SJSA1 (cell line): ENCODE measurements at places on chromosomes 3 and 15.

- DNase-seq = no peak
Measured at GRCh38 chr3:188085584-188086560, 68.1 kb upstream of the LPP start.

DNA sequence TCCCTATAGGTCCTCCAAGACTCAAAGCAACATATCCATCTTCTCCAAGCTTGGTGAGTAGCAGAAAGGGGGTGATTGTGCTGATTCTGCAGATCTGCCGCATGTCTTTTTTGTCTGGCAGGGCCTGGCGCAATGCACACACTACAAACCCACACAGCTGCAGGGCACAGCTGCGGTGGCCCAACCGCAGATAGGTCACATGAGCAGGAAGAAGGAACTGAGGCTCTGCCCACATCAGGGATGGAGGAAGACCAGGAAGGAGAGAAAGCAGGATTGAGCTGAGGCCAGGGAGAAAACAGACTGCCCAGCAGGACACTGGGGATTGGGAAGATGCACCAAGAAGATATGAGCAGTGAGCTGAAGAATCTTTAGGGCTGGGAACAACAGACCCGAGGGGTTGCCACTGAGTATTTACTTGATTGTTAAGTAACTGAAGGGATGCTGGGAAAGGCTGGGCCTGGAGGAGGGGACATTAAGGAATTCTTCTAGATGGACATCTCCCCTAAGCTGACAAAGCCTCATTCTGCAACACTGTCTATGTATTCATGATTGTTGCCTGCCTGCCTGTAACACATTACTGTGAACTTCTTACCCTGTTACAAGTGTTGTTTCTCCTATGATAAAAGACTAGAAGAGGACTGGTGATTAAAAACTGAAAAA is 126.7 kb downstream of the MYLK start:
- peak; percentile 70 for DNase-seq

GRCh38 chr3:98817547-98818041 is 54.5 kb downstream of the ST3GAL6 start:
- DNase-seq = no peak

DNA sequence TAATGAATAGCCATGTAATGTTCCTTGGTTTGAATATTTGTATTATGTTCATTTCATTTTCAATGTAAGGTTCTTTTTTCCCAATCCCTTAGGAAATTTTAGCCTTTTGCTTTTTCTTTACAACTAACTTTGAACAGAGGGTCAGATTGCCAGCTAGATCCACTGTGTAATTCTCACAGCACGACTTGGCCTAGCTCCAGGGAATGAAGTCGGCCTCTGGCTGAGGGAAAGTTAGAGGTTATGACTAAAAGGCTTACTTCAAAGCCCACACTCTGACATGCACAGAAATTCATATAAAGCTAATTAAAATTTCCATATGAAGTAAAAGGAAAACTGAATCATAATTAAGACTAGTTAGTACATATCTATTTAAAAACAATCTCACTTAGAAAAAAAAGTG is 38.7 kb downstream of the ROBO1 start:
- DNase-seq = no peak

DNA sequence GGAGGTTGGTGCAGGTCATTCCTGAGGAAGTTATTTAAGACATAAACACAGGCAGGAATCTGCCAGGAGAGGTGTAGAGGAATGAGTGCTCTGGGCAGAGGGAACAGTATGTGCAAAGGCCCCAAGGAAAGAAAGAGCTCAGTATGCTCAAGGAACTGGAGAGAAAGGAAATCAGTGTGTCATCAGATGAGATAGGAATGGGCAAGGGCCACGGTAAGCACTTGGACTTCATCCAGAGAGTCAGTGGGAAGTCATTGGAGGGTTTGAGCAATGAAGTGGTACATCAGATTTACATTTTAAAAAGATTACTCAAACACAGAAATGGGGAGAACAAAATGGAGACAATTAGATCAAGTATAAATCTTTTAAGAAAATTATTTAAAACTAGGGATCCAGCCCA is 272.2 kb downstream of the ADAMTSL3 start:
- no peak for DNase-seq

- no peak for DNase-seq
Measured at GRCh38 chr3:187702507-187703033, at the start of gene RTP2. TSS of gene RTP2 (minus strand) at chr3:187702557. CDS start at chr3:187702128, 429 bp downstream.

- no peak for DNase-seq
Measured at GRCh38 chr3:171206283-171206682, 179.8 kb upstream of the SLC2A2 start.

DNA sequence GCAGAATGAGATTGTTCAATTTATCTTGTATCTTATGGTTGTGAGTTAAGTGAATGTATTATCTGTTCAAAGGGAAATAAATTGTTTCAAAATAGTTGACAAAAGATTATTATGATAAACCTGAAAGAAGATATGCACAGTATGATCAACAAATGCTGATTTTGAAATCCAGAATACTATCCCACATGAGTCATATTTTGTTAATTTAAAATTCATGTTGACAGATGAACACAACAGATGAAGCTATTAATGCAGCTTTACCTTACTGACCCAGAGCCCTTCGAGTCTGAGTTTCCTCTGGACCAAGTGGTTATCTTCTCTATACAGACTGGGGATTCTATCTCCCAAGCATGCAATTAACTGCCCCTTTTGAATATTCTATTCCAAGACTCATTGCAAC is 482.8 kb downstream of the FGF12 start:
- no peak for DNase-seq

DNA sequence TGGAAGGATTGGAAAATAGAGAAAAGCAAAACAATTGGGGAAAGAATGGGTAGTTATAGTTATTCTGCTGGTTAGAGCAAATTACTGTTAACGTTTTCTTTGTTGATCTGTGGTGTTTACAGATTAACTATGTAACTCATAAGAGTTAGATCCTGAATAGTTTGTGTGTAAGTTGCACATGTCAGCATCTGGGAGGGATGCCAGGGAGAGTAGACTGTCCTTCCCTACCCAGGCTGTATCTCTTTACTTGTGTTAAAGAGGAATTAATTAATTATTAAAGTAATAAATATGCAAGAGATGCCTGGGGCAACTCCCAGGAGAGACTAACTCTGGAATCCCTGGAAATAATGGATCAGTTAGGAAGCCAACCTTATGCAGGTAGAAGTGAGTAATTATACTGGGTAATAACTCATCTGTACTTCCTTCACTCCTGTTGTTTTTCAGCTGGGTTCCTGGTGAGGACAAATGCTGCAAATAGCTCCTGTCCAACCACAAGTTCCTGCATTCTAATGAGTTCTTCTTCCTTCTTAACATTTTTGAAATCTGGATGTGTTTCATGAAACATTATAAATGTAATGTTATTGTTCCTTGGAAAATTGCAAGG is 18.9 kb downstream of the GHRL start:
- DNase-seq = no peak

GRCh38 chr3:141380987-141381386 is 12.7 kb downstream of the ZBTB38 start:
- no peak for DNase-seq

DNA sequence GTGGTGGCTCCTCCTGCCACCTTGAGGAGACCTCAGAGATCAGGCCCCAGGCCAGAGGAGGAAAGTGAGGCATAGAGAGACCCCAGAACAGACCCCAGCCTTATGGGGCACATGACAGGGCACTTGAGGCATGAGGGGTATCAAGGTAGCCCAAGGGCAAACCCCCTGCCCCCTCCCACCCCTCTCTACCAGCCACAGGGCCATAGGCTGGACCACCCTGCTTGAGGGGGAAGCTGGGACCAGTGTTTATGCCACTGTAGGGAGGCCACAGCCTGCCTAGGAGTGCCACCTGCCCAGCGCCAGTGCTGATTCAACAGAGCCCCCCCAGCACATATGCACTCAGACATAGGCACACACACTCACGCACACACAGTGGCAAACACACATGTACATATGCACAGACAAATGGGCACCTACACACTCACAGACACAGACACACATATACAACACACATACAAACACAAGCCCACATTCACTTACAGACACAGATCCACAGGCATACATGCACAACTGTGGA is 10.3 kb downstream of the MYL3 start:
- no peak for DNase-seq

- DNase-seq = no peak
Measured at GRCh38 chr3:69648126-69648525, 91.1 kb upstream of the MITF start.

DNA sequence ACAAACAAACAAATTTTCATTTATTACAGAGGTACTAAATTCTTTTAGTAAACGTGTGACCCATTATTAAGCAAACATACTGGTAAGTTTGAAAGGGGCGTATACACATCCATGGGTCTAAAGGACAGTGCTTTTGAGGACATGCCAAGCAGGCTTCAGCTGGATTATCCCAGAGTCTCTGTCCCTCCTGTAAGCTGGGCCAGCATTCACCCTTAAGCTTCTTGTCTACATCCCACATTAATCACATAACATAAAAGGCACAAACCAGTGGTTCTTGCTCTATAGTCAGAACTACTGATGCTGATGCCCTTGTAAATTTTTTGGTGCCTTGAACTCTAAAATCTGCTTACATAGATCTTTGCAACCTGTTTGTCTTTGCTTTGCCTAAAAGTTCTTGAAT is 150.8 kb upstream of the BNIP2 start:
- no peak for DNase-seq

DNA sequence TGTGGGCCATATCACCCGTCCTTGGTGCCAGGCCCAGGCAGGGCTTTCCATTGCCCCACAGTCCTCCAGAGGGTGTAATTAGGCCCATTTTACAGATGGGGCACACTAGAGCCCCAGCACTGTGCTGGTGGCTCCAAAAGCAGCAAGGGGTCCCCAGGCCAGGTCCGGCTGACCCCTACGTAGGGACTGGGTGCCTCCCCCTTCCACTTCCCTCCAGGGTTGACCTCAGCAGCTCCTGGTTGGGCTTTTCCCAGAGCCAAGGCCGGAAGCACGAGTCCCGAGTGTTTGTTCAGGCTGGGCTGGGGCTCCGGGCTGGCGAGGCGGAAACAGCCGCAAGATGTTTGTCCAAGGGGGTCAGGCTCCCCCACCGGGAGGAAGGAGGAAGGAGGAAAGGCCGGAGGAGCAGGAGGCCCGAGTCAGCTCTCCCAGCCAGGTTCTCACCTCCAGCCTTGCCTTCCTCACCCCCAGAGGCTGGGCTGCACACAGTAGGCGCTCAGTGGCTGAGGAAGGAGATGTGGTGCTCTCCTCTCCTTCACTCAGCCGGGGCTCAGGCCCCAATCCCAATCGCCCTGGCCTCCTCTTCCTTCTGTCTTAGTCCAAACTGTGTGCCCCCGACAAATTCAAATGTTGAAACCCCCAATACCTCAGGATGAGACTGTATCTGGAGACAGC is 17.1 kb upstream of the PLXND1 start:
- peak; percentile 39 for DNase-seq

DNA sequence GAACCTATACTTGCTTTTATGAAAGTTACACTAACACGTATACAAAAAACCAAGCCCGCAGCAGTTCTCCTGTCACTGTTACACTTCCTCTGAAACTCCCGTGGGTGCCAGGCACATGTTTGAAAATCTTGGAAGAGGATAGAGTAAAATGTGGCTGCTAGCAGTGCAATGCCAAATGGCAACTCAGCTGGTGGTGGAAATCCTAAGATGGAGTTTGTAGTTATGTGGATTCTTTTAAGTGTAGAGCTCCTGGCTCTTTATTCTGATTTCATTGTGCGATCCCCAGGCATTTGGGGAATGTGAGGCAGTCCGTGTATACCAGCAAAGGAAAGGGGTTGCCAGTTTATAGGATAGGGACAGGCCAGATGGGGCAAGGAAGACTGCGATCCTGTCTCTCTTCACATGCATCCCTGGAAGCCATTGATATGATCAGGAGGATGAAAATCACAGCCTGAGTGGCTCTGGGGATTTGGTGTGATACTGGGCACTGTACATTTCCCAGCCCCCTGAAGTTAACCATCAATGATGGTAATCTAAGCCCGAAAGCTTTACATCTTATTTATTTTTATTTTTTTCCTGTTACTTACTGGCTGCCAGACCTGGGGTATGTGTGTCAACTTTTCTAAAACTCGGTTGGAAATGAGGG is 1.1 kb downstream of the STAC start:
- no peak for DNase-seq

DNA sequence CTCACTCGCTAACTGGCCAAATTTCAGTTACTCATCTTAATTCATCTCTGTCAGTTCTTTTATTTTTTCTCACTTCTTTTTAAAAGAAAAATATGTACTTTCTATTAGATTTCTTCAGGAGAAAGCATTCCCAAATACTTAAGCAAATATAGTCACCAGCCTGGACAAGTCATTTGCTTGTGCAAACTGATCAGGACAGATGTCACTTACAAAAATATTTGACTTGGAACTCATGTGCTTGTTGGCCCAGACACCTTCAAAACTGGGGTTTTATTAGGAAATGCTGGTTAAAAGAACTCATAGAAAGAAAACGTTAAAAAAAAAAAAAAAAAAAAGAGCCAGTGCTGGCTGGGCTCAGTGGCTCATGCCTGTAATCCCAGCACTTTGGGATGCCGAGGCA is 31.3 kb upstream of the FOXP1 start:
- DNase-seq = no peak

GRCh38 chr15:39167164-39168058 is 413.5 kb upstream of the THBS1 start:
- no peak for DNase-seq

- DNase-seq = no peak
Measured at GRCh38 chr15:99443768-99444446, 121.9 kb upstream of the MEF2A start.

GRCh38 chr3:104805508-104805907 is 561.2 kb upstream of the ALCAM start:
- no peak for DNase-seq

GRCh38 chr15:65213241-65213640 is 2.0 kb upstream of the CILP start:
- no peak for DNase-seq

GRCh38 chr3:85567071-85567676 is 608.4 kb downstream of the CADM2 start:
- no peak for DNase-seq

- DNase-seq = no peak
Measured at GRCh38 chr15:79944622-79945021, 26.4 kb downstream of the BCL2A1 start.

DNA sequence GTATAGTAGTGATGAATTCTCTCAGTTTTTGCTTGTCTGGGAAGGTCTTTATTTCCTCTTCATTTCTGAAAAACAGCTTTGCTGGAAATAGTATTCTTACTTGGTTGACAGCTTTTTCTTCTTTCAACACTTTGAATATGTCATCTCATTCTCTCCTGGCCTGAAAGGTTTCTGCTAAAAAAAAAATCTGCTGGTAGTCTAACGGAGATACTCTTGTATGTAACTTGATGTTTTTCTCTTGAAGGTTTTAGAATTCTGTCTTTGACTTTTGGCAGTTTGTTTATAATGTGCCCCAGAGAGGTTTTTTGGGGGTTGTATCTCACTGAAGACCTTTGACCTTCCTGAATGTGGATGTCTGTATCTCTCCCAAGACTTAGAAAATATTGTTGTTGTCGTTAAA is 47.0 kb downstream of the THSD4 start:
- no peak for DNase-seq

DNA sequence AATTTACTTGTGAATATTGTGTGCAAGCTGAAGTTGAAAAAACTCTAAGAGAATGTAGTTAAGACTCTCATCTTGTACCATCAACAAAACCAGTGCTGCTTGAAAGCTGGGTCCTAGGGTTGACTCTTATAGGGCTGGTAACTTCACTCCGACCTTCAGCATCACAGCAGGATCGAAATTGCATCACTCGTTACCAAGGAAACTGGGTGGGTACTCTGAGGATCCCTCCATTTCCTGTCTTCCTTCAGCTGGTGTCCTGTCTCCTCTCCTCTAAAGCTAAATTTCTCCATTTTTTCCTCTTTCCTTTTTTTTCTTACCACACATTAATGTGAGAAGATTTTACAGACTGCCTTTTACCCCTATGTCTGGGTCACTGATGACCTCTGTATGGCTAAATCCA is 3.0 kb upstream of the APH1B start:
- no peak for DNase-seq

- DNase-seq = peak; percentile 18
Measured at GRCh38 chr3:134348524-134348923, 25.7 kb downstream of the AMOTL2 start.
